ENCODE measurements at places on chromosomes 3 and 15.

GRCh38 chr15:93141371-93141794 lies 52.4 kb upstream of the RGMA start:
- no peak for DNase-seq

DNA sequence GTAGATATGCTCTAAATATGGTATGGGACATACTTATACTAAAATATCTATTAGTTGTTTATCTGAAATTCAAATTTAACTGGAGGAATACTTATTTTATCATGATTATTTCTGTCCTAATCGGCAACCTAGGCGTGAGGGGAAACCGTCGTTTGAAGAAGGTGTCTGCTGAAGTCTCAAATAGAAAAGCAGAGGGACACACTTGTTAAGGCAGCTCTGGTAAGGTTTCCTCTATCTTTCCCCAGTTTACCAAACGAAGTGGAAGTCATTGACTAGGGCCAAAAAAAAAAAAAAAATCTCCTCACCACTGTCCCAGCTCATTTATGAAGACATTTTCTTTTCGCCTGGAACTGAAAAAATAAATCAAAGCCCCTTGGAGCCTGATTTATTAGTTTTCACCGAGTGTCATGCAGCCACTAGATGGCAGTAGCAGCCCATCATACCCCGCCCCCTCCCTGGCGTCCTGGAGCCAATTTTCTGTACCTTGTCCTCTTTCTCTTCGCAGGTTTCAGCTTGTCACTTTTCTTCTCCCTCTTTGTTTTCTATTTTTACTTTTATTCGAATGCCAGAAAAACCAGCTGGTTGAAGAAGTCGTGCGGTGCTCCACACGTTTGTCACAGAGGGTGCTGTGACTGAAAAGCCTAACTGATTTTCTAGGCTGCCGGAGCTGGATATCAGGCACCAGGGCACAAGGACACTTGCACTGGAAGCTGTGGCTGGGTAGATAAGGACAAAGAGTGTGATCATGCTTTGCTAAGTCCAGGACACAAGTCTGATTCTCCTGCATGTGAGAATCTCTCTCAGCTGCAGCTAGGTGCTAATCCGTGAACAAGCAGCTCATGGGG lies 238.7 kb downstream of the ZPLD1 start:
- peak; percentile 58 for DNase-seq

GRCh38 chr3:66405701-66406091 lies 95.1 kb downstream of the LRIG1 start:
- DNase-seq: no peak

DNA sequence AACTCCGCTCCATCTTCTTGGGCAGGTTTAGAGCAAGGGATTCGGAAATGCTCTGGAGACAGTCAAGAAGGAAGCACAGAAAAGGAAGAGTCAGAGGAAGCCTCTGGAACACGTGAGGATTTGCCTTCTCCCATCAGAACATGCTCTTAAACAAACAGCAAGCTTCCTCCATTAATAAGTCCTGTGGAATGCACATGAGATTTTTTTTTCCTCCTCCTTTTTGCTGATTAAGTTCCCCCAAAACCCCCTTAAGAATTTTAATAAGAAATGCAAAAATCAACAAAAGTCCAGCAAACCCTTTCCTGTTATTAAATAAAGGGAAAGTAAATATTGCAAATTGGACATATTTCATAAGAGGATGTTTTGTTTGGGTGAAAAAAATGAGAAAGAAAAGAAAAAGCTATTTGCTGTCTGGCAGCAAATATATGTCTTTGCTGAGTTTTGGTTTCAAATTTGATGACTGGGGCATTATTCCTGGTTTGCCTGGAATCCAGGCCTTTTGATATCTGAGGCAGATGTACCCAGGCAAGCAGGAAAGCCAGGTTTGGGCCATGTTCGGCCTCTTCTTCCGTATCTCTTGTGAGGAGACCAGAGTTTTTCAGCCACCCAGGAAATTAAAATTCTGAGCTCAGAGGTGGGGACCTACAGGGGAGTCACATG lies 7.9 kb upstream of the TSEN2 start:
- DNase-seq: no peak

Measured in NCI-H774 (cell line).